ENCODE measurements at places on chromosomes 3 and 15.

DNA sequence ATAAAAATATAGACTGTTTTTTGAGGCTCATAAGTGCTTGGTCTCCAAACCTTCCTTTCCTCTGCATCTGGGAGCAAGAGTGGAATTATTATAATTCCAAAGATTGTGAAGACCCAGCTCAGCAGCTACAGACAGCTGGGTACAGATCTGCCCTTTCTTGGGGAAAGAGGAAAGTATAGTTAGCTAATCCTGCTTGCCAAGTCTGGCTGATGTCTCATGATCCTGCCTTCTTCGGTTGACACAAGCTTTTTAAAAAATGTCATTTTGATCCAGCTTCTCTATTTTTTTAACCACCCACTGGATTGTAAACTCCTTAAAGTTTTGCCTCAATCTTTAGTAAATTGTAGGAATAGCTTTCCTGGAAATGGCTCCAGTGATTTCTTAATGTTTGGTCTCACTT is 181.1 kb downstream of the LRTM1 start:
- no peak for DNase-seq

DNA sequence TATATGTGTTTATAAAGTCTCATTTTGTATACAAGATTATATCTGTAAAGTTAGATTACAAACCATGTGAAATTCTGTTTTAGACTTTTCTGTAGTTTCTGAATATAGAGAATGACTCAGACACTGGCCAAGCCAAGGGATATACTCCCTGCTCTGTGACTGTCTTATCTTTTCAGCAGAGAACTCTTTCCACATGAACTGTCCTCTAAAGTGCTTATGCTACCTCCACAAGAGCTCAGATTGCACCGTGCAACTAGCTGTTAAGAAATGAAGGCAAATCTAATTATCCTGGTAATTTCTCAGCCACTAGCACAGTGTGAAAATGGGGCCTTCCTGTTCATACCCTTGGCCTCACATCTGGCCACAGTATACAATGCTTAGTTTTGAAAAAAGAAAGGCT is 44.3 kb upstream of the CPNE4 start:
- DNase-seq: peak; percentile 46

- no peak for DNase-seq
These were observed 98.8 kb downstream of the SEC22A start for GRCh38 chr3:123300583-123300982.

DNA sequence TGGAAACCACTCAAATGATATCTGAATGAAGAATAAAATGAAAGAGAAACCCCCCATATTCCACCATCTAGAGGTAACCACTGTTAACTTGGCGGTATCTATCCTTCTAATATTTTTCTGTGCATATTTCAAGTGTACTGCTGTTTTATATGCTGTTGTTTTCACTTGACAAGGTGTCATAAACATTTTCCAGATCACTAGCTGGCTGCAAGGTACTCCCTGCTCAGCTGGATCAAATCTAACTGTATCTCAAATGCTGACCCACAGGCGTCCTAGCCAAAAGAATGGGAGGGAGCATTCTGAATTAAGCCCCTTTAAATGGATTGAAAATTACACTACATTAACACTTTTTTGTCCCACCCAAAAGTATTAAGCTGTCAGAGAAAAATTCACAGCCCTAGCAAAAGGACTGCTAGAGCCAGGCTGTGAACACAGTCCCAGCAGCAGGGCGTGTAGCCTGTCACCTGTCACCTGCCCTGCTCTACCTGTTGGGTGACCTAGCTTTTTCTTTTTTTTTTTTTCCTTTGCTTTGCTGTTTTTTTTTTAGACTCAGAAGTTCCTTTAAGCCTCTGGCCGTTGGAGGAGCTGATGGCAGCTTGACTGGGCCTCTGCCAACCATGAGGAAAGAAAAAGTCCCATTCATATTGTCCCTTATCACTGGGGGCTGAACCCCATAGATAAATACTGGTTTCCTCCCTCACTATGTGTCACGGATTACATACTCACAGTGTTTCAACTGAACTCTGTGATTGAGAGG is 93.7 kb upstream of the TSC22D2 start:
- no peak for DNase-seq

- DNase-seq: no peak
These were observed 62.0 kb upstream of the BCL6 start for GRCh38 chr3:187807086-187807862.

DNA sequence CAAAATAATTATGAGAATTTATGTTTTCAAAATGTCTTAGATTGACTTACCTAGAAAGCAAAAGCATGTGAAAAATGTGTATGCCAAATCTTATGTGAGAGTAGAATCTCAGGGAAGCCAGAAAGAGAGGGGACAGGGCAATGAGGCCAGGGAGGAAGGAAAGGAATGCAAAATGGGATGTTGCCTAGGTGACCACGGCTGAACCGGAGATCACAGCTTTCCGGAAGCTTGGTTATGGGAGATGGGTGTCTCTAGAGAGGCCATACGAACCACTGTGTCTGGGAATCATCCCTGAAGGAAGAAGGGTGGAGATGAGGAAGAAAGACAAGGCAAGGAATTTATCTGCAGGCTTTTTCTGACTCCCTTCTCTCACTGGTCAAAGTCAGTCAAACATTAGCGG is 76.0 kb downstream of the SUCLG2 start:
- DNase-seq: no peak

DNA sequence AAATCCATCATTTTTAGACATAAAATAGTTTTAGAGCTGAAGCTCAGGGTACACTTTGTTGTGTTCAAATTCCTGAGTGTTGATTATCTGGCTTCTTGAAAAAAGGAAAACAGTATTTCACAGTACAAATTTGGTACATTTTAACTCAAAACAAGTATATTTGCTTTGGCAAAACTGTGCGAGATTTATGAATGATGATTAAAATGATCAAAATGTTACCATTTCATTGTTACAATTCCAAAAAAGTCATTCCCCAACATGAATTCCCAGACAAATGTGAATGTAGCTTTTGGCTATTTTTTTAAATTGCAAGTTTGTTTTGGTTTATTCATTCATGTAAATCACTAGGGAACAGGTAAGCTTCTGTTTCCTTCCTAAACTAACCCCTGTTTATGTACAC is 347.4 kb upstream of the DCBLD2 start:
- no peak for DNase-seq

DNA sequence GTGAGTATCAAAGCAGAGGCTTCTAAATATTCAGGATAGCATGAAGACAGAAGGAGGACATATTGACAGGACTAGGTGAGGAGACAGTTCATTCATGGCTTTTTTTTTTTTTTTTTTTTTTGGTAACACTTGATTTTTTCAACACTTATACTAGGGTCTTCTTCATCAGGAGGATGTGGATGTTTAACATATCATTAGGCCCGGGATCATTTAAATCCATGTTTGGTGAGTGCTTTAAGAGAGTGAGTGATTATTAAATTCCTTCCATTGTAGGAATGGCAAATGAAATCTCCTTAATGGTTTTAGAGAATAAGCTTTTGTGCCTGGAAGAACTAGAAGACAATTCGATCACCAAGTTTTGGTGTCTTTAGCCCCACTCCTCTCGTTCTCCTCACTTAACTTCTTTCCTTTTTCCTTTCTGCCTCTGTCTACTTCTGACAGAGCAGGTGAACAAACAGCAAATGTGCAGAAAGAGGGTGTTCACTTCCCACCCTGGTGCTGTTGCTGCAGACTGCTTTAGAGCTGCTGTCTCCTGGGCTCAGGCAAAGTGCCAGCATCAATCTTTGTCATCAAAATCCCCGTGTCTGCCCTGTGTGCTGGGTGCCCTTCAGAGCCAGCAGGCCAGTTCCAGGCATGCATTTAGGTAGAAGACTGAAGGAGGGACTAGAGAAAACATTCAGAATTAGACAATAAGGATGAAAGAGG is 35.6 kb upstream of the RAB11A start:
- DNase-seq: peak; percentile 76

DNA sequence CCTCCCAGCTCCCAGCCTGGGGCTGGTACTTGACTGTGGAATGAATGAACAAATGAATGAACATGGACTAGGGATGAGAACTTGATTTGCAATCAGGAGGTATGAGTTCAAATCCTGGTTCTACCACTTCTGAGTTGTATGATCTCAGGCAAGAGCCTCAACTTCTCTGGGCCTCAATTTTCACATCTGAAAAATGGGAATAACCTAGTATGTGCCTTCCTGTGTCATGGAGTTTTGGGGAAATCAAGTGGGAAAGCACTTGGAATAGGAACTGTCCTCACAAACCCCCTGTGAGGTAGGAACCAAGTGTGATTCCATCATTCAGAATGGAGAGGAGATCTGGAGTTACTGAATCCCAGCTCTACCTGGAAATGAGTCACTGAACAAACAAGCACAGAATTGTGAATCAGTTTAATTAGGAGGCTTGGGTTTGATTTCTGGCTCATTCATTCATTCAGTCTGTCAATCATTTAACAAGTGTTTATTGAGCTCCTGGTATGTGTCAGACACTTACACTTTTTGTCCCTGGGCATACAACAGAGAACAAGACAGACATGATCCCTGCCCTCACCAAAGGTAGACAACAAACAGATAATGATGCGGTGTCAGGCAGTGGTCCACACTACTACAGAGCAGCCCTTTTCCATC is 29.7 kb downstream of the DNASE1L3 start:
- no peak for DNase-seq

DNA sequence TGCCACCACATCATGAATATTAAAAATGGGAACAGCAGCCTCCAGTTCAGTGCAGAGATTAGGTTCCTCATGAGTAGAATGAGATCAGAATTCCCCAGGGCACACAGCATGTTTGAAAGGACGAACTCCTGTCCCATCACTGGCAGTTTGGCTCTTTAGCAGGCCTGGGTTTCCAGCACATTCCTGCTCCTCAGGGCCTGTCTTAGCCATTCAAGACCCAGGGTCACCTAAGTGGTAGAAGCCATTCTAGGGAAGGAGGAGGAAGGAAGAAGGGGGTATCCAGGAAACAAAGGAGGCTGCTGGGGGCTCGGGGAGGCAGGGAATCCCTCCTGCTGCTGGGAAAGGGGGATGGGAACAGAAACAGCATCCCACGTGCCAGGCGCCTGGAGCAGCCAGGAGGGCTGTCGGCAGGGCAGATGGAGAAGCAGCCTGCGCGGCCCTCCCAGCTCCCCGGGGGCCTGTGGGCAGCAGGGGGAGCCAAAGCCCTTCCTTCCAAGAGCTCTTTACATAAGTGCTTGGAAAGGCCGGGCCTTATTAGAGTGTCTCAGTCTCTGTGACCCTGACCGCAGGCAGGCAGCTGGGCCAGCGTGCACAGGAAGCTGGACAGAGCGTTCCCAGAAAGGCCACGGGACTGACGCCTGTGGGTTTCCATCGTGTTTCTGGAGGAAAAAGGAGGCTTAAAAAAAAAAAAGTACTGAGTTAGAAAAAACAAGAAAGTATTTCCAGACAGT is 24.7 kb downstream of the LOXL1 start:
- DNase-seq: peak; percentile 99

DNA sequence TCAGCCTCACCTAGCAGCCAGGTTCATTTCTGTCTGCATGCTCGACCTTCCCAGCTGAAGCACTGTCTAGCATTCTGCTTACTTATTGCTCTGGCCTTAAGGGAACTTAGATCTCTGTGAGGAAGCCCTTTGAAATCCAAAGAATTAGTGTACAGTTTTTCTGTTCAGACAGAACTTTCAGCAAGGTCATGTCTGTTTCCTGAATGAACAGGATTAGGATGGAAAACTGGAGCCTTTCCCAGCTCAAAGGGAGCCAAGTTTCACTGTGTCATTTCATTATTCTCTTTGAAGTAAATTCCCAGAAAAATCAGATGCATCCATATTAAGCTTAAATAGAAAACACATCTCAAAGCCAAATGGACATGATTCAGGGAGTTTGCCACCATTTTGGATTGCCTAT is 457.3 kb upstream of the KCNMB2 start:
- peak; percentile 26 for DNase-seq

DNA sequence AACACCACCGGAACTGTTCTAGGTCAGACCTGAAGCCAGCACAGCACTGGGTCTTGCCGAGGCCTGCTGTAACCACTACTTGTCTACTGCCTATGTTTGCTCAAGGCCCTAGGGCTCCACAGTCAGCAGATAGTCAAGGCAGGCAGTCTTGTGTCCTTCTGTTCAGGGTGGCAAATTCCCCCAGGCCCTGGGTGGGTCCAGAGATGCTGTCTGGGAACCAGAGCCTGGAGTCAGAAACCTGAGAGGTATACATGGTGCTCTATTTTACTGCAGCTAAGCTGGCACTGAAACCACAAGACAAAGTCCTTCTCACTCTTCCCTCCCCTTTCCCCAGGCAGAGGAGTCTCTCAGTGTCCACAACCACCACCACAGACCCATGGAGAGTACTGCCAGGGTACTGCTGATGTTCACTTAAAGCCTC is 89.9 kb downstream of the BBX start:
- no peak for DNase-seq

GRCh38 chr3:81620849-81621248 is 140.6 kb downstream of the GBE1 start:
- DNase-seq: no peak

DNA sequence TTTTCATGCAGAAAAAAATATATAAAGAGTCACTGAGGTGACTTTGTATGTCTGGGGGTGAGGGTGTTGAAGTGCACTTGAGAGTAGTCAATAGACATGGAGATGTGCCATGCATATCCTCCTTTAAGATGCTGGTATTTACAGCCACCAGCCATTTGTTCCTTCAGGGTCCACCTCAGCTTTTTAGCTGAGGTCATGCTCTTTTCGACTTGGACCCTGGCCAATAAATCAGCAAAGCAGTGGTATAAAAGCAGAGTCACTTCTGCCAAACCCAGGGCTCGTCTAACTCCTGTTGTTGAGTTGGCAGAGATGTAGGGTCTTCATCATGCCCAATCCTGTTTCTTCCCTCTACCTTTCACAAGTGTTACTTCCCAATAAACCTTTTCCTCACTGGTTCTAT is 75.1 kb upstream of the OSTN start:
- peak; percentile 65 for DNase-seq

DNA sequence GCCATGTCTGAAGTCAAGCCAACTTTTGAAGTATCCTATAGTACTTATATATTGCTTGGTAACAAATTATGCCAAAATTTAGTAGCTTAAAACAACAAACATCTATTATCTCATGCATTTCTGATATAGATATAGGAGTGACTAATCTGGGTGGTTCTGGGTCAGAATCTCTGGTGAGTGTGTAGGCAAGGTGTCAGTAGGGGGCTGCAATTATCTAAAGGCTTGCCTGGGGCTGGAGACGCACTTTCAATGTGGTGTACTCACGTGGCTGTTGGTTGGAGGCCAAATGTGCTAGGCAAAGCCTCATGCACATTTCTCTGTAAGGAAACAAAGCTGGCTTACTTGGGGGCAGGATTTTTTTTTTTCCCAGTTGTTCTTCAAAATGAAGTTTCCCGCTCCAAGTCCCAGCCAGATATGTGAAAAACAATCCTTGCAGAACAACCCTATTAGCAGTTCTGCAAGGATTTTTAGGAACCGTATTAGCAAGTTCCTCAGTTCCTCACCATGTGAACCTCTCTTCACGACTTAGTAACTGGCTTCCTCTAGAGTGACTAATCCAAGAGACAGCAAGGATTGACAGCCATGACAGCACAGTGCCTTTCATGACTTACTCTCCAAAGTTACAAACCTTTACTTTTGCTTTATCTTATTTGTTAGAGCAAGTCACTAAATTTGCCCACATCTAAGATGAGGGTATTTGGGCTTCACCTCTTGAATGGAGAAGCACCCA is 25.8 kb downstream of the GREM1 start:
- no peak for DNase-seq

GRCh38 chr3:64351713-64352638 is 126.7 kb upstream of the PRICKLE2 start:
- no peak for DNase-seq
